ENCODE measurements at places on chromosomes 16 and 17.

DNA sequence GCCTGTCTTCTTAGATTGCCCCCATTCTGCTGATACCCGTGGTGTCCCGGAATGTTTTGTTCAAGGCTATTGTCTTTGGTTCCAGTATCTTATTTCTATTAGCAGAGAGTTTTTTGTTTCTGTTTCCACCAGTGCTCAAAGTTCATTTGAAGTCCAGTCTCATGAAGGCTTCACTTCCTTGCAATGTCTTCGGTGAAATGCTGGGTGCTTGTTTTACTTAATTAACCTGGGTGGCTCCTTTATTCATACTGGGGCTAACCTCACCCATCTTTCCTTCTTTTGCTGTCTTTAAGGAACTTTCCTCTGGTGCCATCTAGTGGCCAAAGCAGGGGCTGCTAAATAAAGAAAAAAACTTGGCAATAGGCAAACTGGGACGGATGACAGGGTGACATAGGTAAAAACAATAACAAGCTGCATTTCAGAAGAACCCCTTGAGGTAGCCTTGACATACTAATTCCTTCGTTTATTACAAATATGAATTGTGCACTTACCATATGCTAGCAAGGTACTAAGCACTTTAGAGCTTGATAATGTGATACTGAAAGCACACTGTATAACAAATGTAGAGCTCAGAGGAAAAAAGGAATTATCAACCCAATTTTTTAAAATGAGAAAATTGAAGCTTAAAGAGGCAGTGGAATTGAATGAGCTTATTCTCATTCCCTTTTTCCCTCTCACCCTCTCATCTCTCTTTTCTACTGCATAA lies 2.8 kb upstream of the SMIM36 start:
- DNase-seq = peak; percentile 83

- DNase-seq = no peak
Observed at GRCh38 chr17:6196355-6196754, 126.2 kb downstream of the WSCD1 start.

DNA sequence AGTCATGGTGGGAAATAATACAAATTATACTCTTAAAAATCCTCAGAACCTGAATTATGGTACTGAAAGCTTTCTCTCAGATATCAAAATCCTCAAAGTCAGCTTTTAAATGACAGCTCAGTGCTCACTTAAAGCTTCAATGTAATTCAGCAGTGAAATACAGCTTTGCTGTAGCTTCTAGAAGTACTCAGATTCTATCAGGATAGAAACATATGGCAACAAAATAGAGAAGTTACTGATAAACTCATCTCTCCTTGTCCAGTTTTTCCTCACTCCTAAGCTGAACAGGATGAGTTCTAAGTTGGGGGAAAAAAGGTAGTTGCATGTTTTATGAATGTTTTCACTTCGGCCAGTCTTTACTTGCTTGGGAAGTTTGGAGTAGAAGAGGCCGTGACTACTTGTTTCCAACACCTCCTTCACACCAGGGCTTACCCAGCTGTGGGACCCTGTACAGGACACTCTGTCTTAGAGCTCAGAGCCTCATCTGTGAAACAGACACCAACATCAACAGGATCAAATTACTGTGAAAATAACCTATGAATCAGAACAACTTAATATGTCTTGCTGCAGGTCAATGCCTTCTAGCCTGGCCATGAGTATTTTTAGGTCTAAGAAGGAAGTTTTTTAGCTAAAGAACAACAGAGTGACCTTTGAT lies 30.2 kb downstream of the OGFOD1 start:
- no peak for DNase-seq

- no peak for DNase-seq
Observed at GRCh38 chr16:72530434-72530833, 358.5 kb upstream of the PMFBP1 start.

GRCh38 chr16:67726106-67727034 lies 7.3 kb upstream of the GFOD2 start:
- DNase-seq = no peak

DNA sequence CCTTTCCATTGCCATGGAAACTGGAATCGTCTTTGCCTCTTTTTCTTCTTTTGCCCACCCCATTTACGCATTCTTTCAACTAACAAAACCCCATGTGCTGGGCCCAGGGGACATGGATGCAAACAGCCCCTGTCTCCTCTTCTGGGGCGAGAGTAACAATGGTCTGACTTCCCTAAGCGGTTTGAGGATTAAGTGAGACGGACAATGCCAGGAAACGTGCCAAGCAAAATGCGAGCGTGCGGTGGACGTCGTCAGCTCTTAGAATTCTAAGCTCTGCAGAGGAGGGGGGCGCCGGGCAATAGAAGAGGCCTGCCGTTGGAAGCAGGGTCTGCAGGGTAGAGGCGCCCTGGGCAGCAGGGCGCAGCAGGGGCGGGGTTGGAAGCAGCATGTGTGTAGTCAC lies 42.4 kb upstream of the JPH3 start:
- DNase-seq = no peak

DNA sequence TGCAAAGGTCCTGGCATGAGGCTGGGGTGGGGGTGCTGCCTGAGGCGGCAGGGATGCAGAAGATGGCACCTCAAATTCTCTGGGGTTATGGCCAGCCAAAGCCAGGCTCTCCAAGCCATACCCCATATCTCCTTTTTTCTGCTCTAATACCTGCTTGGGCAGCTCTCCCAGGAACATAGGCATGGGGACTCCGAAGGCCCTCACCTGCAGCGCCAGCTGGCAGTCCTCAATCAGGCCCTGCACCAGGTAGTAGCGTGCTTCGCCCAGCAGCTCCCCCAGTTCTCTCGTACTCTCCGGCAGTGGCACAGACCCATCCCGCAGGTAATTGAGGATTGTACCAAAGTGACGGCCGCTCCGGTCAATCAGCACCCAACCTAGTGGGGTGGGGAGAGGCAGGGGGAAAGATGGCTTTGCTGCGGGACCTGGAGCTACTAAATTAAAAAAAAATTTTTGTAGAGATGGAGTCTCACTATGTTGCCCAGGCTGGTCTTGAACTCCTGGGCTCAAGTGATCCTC lies 3.0 kb downstream of the KCTD13 start:
- DNase-seq = no peak

DNA sequence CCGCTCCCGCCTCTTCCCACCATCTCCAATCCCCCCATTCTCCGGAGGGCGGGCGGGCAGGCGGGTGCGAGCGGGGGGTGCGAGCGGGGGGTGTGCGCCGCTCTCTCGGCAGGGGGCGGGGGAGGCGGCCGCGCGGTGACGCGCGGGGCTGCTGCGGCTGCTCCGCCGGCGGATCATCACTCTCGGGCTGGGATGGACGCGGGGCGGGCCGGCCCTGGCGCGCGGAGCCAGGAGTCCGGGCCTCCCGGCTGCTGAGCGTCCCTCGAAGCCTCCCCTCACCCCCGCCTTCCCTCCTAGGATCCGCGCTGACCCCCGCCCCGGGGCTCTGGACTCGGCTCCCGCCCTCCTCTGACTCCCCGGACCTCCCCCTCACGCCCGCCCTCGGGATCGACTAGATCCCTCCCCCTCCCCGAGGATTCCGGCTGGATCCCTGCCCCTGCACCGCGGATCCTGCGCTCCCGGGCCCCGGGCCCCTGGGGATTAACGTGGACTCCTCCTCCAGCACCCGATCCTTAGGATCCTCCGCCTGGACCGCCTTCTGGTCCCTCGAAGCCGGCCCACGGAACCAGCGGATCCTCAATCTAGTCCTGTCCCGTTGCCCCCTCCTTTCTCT lies 946 bp upstream of the TMEM256 start:
- DNase-seq = no peak

GRCh38 chr17:13996276-13996675 lies 73.0 kb upstream of the COX10 start:
- no peak for DNase-seq

DNA sequence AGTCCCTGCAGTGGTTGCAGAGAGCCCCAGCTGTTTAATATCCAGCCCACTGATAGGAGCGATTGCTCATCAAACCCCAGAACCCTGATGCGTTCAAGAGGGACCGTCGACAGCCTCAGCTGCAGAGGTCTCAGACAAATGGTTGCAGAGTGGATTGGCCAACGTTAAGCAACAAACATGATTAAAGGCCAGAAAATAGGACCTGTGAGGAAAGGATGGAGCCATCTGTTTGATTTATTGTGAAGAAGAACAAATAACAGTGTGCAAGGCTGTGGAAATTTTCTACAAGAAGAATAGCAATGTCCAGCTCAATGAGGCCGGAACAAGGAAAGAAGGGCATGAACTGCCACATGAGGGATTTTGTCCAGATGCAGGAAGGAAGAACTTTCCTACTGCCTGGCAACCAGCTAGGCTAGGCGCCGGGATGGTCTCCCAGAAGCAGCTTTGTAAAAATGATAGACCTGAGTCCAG lies 138.4 kb upstream of the DNAH9 start:
- DNase-seq = no peak

DNA sequence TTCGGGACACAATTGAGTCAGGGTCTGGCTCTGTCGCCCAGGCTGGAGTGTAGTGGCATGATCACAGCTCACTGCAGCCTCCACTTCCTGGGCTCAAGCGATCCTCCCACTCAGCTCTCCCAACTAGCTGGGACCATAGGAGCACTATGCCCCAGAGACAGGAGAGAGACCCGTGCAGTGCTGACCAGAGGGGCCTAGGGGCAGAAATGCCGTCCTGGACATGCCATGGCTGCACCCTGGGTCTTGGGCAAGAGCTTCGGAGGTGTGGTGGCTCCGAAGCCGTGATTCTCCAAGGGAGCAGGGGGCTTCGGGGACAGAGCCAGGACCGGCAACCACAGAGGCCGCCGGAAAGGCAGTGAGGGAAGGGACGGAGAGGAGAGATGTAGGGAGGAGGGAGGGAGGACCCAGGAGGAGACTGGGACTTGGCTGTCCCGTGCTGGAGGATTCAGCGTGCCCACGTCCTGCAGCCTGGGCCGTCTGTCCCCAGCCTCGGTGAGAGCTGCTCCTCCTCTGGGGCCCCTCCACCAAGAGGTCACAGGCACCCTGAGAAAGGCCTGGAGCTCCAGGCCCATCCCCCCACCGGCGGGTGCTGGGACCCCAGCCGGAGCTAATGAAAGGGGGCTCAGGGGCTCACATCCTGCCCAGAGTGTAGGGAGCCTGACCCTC lies 21.9 kb downstream of the TPSD1 start:
- no peak for DNase-seq

GRCh38 chr17:48494335-48494734 lies 36.5 kb downstream of the HOXB1 start:
- DNase-seq = no peak

- no peak for DNase-seq
Observed at GRCh38 chr16:57743458-57743857, 7.9 kb downstream of the KATNB1 start.

DNA sequence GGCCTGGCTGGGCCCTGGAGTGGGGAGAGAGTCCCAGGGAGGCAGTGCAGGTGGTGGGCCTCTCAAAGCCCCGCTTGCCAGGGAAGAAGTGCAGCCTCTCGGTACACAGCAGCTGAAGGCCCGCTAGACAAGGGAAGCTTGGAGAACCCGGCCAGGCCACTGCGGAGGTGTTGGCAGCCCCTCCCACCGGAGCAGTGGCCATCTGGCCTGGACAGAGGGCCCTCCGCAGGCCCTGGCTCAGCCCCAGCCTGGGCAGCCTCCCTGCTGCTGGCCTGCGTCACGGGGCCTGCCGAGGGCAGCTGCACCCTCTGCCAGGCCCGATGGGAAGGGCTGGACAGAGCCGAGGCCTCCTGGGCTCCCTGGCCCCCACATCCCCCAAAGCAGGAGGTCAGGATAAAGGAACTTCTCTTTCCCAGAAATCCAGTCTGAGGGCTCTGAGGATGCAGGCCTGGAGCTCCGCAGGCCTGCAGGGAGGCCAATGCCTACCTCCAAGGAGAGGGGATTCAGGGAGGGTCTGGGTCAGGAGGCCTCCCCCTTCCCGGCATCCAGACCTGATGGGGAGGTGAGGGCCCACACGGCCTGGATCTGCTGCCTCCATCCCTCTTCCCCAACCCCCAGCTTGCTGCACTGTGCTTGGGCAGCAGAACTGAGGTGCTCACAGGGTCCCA lies 4.3 kb downstream of the SPPL2C start:
- no peak for DNase-seq

DNA sequence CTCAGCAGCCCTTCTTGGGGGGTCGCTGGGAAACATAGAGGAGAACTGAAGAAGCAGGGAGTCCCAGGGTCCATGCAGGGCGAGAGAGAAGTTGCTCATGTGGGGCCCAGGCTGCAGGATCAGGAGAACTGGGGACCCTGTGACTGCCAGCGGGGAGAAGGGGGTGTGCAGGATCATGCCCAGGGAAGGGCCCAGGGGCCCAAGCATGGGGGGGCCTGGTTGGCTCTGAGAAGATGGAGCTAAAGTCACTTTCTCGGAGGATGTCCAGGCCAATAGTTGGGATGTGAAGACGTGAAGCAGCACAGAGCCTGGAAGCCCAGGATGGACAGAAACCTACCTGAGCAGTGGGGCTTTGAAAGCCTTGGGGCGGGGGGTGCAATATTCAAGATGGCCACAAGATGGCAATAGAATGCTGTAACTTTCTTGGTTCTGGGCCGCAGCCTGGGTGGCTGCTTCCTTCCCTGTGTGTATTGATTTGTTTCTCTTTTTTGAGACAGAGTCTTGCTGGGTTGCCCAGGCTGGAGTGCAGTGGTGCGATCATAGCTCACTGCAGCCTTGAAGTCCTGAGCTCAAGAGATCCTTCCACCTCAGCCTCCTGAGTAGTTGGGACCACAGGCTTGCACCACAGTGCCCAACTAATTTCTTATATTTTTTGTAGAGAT lies 3.4 kb downstream of the STH start:
- peak; percentile 75 for DNase-seq

DNA sequence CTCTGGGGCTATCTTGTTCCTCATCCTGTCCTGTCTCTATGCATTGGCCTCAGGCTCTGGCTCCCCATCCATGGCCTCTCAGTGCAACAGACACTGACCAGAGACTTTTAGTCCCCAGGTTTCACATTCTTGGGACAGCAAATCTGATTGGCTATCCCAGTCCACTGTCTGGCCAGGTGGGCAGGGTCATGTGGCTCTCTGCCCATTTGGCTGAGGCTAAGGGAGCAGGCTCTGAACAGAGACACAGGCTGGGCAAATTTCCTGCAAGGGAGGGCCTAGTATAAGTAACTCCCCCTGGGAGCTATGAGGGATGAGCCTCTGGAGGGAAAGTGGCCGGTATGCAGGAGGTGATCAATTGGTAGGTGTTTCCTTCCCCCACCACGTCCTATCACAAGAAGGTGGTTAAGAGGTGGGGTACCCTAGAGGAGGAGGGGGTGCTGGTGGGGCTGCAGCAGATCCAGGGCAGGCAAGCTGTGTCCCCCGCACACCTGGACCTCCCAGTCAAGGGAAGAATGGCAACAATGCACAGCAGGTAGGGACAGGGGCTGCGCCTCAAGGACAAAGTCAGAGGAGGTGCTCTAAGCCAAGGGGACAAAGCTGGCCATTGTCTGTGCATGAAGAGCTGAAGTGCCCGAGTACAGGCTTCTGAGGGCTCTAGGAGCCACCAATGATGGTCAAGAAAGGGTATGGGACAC lies 13.2 kb downstream of the XYLT2 start:
- DNase-seq = no peak

- DNase-seq = no peak
Observed at GRCh38 chr17:42655528-42655927, 3.6 kb upstream of the TUBG2 start.

- DNase-seq = no peak
Observed at GRCh38 chr17:43868226-43868994, 21.4 kb downstream of the CD300LG start.

GRCh38 chr16:11570806-11571205 lies 15.9 kb downstream of the LITAF start:
- no peak for DNase-seq

GRCh38 chr16:64704386-64704785 lies 417.5 kb downstream of the CDH11 start:
- DNase-seq = no peak

GRCh38 chr17:80929449-80929848 lies 62.2 kb upstream of the CHMP6 start:
- no peak for DNase-seq

GRCh38 chr17:79082311-79083190 lies 7.9 kb downstream of the ENGASE start:
- peak; percentile 56 for DNase-seq
